ENCODE measurements at places on chromosomes 7 and 10. TPM values are rescaled to one million over a fixed set of nuclear protein-coding genes. Genes with fewer than 3 reads are reported as not detected.

The SPDYE2B gene
- not detected for total RNA-seq

The YWHAG gene
- 116 TPM for total RNA-seq

The GATA3 gene
- total RNA-seq: not detected

The SLC26A5 gene
- not detected for total RNA-seq

The CPEB3 gene
- total RNA-seq: 0.81 TPM

The STOX1 gene
- 0.12 TPM for total RNA-seq

The UTF1 gene
- not detected for total RNA-seq

The MRC1 gene
- total RNA-seq: not detected

The NUTM2E gene
- not detected for total RNA-seq

The TMEM229A gene
- total RNA-seq: not detected

The ATP6V1F gene
- total RNA-seq: 52.1 TPM

The DIP2C gene
- 23.0 TPM for total RNA-seq

The ZNF503 gene
- total RNA-seq: 50.1 TPM

The LRRC61 gene
- 0.24 TPM for total RNA-seq

The HOXA5 gene
- not detected for total RNA-seq

The CTTNBP2 gene
- total RNA-seq: 0.32 TPM

The CPA2 gene
- not detected for total RNA-seq

The ALOX5 gene
- not detected for total RNA-seq

The BTBD16 gene
- not detected for total RNA-seq

The CTAGE4 gene
- 1.9 TPM for total RNA-seq

The STEAP1 gene
- total RNA-seq: 50.0 TPM

The MYPN gene
- total RNA-seq: 1.1 TPM

The ITPRID1 gene
- total RNA-seq: not detected

The LRRC17 gene
- 4.9 TPM for total RNA-seq

The EBLN1 gene
- total RNA-seq: not detected

The GDF2 gene
- not detected for total RNA-seq

The NAT16 gene
- total RNA-seq: not detected

The CLDN3 gene
- not detected for total RNA-seq

The WEE2 gene
- total RNA-seq: not detected

The PAPOLB gene
- total RNA-seq: 0.16 TPM

The HMX3 gene
- total RNA-seq: not detected

The DDX21 gene
- total RNA-seq: 60.4 TPM

The PTPRZ1 gene
- total RNA-seq: 0.16 TPM

The MAGI2 gene
- 13.8 TPM for total RNA-seq

The MNX1 gene
- total RNA-seq: not detected

The C10orf143 gene
- 1.3 TPM for total RNA-seq

The ADCY1 gene
- total RNA-seq: 0.81 TPM

Data from hair follicle dermal papilla cell (primary cell).